ENCODE measurements at places on chromosomes 6 and 20. TPM values are rescaled to one million over a fixed set of nuclear protein-coding genes. Genes with fewer than 3 reads are reported as not detected.

SRMS gene
- not detected for total RNA-seq

SLA2 gene
- 62.9 TPM for total RNA-seq

SAYSD1 gene
- 10.1 TPM for total RNA-seq

HIVEP1 gene
- total RNA-seq: 32.1 TPM

HDGFL1 gene
- total RNA-seq: not detected

SUPT3H gene
- 17.8 TPM for total RNA-seq

SNRPB2 gene
- total RNA-seq: 119 TPM

PARD6B gene
- total RNA-seq: 5.7 TPM
